ENCODE measurements at places on chromosomes 13 and 19. TPM values are rescaled to one million over a fixed set of nuclear protein-coding genes. Genes with fewer than 3 reads are reported as not detected.
A peak's percentile ranks its signal among the peaks of the same experiment; 100 is the strongest.

Gene SPRYD7
- total RNA-seq = 8.2 TPM

DNA sequence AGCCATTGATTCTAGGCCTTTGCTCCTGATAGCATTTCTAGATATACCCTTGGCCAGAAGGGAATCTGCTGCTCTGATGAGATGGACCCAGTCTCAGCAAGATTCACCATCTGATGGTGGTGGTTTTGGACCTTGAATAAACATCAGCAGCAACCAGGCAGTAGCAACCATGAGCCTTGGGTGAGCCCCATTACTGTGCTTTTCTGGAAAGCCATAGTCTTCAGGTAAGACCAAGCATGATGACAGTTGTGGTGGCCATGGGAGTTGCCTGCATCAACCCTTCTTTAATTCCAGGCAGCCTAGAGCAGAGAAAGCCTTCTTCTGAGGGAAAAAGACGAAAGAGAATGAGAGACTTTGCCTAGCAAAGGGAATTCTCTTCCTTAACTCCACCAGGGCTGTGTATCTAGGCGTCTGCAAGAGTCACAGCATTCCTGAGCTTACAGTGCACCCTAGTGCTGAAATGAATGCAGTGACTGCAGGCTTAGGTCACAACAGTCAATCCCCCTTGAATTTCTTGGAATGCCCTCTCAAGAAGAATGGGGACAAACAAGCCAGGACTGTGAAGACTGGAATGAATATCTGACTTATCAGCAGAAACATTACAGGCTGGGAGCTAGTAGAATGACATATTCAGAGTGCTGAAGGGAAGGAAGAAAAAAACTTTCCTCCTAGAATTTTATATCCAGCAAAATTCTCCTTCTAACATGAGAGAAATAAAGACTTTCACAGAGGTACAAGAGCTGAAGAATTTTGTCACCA, 942.4 kb upstream of the PCDH20 start:
- DNase-seq = no peak

DNA sequence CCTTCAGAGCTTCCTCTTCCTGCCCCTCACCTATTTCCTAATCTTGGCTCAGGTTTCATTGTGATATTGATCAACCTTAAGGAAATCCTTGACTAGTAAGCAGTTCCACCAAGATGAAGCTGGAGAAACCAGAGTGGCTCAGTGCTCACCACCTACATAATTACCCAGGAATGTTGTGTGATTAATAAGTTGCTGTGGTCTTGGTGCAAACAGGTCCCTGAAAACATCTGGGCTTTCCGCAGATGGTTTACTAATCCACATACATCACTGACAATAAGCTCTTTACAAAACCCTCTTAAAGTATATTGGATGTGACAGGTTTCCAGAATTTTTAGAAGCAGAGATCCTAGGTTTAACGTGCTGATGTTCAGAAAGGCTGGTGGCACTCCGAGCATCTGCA, 8.6 kb upstream of the SERP2 start:
- DNase-seq = no peak

Gene TMEM59L
- total RNA-seq = 1.3 TPM

DNA sequence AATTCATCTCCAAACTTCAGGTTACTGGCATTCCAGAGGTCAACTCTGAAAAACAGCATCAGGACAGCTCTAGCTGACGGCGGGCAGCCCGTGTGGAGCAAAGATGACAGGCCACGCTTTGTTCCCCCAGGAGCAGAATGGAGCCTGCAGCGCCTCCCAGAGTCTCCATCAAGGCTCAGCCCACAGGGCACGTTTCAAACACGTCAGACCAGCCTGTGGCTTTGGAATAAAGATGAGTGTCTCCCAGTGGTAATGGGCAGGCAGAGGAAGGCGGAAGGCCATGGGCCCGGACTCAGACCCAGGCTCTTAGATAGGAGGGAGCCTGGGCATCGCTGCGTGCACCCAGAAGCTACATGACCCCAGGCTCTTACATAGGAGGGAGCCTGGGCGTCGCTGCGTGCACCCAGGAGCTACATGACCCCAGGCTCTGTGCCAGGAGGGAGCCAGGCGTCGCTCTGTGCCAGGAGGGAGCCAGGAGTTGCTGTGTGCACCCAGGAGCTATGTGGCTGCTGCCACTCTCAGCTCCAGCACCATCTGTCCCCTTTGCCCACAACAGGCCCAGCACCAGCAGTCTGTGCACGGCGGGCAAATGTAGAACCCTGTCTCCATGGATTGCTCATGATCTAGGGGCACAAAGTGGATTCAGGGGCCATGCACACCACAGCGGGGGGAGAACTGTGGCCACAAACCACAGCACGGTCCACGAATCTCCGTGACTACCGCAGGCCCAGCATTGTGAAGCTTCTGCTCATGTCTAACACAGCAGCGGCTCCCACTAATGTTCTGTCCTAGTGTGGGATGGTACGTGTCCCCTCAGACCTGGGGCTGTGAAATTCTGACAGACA, 47.8 kb upstream of the C13orf46 start:
- no peak for DNase-seq

DNA sequence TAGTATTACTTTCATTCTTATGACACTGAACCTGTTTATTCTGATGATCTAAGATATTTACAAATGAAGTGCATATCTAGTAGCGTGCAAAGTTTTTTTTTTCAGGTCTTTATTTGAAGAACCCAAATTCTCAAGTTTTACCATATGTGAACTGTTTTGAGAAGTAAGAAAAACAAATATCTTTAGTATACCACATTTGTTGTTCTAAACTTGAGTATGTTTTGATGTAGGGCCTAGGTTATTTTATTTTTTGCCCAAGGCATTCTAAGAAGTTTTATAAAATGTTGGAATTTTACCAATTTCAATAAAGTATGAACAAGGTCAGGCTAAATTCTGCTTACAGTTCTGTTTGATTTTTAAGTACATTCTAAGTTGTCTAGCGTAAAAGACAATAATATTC, 213.5 kb downstream of the PCCA start:
- DNase-seq = no peak

- no peak for DNase-seq
Observed at GRCh38 chr13:42946927-42947326, 45.1 kb downstream of the EPSTI1 start.

Gene ZNF550
- total RNA-seq = 7.1 TPM

DNA sequence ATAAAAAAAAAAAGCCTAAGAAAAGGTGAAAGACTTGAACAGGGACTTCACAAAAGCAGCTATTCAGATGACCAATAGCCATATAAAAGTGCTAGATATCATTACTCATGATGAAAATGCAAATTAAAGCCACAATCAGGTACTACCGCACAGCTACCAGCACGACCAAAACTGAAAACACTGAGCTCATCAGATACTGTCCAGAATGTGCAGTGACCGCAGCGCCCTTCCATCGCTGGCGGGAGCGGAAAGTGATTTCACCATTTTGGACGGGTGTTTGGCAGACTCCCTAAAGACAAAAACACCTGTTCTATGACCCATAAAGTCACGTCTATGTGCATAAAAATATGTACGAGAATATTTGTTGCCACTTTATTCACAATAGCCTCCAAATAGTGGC, 60.7 kb downstream of the SLC6A16 start:
- DNase-seq = no peak

Gene CPAMD8
- 13.9 TPM for total RNA-seq

GRCh38 chr13:34207334-34207733, 389.4 kb downstream of the RFC3 start:
- no peak for DNase-seq

Gene ASPDH
- total RNA-seq = not detected

DNA sequence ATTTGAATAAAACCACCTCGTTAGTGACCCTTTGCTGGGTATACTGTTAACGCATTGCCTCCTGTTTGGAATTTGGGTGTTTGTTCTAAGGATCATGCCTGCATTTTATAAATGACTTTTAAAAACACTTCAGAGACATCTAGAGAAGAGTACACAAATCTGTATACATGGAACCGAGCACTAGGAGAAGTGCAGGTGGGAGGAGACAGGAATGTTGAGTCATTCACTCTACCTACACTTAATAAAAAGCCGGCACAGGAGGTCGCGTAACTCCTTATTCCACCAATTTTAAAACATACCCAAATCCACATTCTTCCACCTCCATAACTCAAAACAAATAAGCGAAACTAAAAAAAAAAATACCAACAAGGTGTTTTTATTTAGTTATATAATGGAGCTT, 48.6 kb downstream of the FGF9 start:
- DNase-seq = no peak

DNA sequence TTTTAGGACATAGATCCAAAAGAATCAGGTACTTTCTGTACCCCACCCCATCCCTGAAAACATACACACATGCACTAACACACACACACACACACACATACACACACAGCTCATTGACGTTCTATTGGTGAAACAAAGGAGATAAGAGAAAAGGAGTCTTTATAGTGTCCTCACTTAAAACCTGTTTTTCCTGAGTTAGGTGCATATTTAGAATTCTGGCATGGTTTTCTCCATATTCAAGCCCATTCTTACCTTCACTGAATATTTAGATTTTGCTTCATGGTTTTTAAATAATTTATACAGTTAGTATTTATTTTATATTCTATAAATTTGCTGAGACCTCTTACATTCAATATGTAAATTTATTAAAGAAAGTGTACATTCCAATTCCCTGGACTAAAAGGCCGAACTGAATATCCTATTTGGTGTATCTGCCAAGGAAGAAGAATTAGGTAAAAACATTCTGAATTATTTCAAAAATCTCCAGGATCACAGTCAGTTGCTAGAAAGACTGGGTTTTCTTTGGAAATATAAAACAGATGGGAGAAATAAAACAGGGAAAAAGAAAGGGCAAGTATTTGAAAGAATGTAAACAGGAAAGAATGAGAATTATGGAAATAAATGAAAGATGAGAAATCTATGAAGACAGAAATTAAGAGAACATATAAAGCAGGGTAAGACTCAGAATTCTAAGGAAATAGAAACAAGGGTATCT, 556.2 kb downstream of the KCTD12 start:
- DNase-seq = no peak

Gene SPRY2
- 37.0 TPM for total RNA-seq

DNA sequence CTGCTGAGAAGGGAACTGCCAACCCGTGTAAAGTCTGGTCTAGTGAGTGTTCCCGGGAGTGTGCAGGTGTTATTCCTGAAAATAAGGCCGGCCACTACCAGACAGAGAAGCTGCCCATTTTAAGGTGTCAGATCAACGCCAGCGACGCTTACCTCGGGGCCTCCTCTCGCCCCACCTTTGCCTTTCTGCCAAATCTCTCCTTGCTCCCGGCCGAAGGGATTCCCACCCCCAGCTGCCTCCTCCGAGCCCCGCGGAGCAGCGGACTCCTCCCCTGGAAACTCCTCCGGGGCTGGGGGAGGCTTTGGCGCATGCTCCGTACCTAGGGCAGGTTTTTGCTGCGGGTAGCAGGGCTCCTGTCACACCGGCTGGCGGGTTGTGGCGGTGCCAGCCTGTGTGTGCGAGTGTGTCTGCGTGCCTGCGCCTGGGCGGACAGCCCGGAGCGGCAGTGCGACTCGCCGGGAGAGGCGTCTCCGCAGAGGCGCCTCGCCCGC, at the start of gene HS6ST3:
Gene HS6ST3 (plus strand): TSS at position 359 of the 491 bp plus-strand sequence.
- DNase-seq = peak; percentile 77

Gene STAP2
- 17.4 TPM for total RNA-seq

GRCh38 chr19:51131780-51132680, 7.3 kb downstream of the SIGLEC9 start:
- DNase-seq = peak; percentile 30

DNA sequence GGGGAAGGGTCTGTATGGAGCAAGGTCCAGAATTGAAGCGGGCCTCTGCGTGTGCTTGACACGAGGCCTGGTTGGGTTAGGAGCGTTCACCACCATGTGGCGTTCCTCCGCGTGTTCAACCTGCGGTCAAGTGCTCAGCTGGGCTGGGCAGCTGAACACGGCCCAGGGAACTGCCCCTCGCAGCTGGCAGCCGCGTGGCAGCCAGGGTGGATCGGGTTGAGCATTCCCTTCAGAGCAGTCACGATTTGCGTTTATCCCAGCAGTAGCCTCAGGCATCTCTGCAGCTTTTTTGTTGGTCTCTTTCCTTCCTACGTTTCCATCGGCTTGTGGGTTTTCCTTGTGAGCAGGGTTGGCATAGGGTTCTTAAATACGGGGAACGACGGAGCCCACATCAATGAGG, 28.7 kb upstream of the F2RL3 start:
- DNase-seq = no peak

- no peak for DNase-seq
Observed at GRCh38 chr13:24664726-24665409, 15.3 kb upstream of the ATP12A start.

DNA sequence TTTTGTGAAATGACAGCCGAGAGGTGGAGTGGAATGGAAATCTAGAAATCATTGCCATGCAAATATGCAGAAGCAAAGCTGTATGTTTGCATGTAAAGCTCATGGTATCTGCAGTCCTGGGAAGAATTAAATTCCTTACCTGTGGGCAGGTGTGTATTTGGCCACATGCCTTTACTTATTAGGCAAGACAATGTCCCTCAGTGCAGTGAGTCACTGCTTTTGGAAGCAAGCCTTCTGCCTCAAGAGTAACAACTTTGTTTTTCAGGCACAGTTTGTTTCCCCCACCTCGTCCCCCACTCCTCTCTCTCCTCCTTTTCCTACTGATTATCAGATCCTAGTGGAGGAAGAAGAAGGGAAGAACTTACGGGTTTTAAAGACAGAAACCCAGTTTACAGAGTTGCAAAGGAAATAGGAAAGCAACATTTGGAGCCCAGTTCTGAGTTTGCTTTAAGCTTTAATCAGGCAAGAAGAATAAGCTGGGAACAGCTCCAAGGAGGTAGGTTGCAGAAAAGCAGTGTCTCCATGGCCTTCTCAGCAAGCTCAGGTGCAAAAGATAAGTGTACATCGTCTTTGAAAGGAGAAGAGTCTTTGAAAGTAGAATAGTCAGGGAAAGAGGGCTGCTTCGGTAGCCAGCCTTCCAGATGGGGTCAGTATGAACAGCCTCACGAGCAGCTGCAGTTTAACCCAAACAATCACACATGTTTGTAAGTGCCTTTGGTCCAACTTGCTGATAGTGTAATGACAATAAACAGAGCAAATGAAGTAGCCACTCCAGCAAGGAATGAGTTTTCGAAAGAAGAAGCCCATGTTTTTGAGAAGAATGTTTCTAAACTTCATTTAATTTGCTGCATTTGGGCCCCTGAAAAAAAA, 190.1 kb downstream of the KLF5 start:
- peak; percentile 71 for DNase-seq

DNA sequence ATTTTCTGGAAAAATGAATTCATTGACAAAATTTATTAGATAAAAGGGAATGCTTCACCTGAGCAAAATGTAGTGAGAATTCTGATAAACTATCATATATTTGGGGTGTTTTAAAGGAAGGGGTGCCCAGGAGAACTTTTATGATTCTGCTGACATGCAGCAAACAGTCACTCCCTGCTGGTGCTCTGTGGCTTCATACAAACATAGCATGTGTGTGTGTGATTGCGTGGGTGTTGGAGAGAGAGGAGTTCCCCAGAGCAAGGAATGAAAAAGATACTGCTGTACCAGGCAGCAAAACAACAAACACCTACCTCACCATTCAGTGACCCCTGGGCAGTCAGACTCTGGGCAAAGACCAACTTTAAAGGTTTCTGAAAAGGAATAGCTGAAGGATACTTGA, 546.7 kb downstream of the RFC3 start:
- DNase-seq = no peak

Gene CYP2A7
- not detected for total RNA-seq

Gene BBC3
- 5.6 TPM for total RNA-seq

Measured in thyroid gland (tissue), 4 donors.